ENCODE measurements at places on chromosomes 4 and X.

GRCh38 chr4:110737931-110738330 lies 115.1 kb upstream of the PITX2 start:
- no peak for DNase-seq

- peak; percentile 97 for DNase-seq
These were observed 114.7 kb upstream of the TTC29 start for GRCh38 chr4:147060151-147060931.

DNA sequence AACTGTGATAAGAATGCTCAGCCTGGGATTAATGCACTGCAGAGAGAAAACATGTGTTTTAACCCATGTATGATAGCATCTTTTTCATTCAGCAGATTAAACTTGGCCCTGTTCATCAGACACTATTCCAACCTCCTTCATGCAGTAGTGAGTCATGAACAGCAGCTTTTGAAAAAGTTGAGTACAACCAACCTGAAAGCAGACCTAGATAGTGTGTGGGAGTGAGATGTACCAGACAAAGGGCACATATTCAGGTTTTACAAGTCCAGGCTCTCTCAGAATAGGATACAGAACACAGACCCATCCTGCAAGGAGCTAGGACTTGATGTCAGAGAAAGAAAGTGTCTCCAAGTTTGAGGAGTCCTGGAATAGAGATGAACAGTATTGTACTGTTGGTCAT lies 237.3 kb upstream of the STS start:
- DNase-seq: no peak

DNA sequence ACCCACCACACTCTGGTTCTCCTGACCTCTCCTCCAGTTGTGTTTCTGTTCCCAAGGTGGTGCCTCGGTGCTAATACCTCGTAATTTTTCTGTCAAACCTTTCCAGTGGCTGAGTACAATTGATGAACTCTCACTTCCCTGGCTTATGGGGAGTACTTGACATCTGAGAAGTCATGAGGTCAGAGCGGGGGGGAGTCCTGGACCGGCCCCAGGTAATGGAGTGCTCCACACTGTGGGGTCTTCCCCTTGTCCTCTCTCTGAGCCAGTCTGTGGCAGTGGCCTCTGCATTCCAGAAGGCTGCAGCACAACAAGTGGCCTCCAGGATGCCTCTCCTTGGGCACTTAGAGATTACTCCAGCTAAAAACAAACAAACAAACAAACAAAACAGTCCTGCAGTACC lies 122.5 kb upstream of the TRIM2 start:
- DNase-seq: no peak

Measured in fibroblast of upper back skin (primary cell).